ENCODE measurements at places on chromosomes 2 and 18.

- DNase-seq = no peak
These were observed 8.4 kb upstream of the CPS1 start for GRCh38 chr2:210548031-210548430.

DNA sequence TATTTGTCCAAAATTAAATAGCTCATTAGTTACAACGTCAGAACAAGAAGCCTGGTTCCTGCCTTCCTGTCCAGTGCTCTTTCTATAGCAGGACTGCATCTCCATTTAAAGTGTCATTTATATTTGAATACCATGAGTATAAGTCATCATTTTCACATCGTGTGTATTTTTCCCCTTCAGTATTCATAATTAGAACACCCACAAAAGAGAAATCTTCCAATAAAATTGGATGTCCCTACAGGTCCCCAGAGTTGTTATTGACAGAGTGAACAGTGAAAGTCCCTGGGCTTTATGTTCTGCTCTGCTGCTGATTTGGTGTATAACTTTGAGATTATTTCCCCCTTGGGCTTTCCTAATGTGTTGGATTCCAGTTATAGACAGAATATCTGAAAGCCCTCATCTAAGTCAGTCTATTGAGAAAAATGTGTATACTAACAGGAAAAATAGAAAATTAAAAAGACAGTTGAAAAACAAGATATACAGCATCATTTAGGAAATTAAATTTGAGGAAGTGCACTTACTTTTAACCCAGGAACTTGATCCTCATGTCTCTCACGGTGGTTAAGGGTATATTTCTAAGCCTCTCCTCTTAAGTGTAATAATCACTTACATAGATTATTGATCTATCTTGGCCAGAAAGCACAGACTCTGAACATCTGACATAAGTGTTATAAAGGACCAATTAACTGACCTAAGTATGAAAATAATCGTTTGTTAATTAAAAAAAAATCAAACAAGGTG lies 15.2 kb upstream of the REV1 start:
- no peak for DNase-seq

GRCh38 chr18:78247615-78248289 lies 731.9 kb upstream of the SALL3 start:
- DNase-seq = no peak

DNA sequence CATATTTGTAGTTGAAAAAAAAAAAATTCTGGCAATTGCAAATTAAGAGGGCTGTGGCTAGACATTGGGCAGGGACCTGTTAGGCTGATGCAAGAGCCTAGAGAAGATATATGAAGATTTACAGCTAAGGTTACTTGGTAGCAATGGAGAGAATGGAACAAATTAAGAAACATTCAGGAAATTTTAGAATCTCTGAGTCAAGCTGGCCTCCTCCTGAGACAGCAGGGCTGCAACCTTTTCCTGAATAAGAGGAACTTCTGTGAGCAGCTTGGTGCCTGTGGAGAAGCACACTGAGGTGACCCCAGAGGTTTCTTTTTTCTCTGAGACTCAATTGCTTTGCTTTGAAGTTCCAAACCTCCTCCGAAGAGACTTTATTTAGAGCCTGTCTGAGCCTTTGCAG lies 118.6 kb upstream of the LRATD1 start:
- no peak for DNase-seq

GRCh38 chr2:154207288-154208047 lies 335.7 kb downstream of the GALNT13 start:
- DNase-seq = no peak

DNA sequence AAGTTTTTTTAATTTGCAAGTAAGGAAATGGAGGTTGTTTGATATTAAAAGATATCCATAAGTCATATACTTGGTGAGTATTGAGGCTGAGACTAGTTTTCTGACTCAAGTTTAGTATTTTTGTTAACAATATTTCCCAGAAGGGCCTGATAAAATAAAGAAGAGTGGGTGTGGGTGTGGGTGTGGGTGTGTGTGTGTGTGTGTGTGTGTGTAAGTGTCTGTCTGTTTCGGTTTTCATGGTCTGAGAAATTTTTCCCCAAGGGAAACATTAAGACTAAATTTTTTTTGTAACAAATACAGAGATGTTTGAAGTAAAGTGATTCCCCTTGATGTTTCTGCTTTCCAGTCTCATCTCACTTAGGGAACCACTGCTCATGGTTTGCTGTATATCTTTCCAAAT lies 36.5 kb downstream of the PPM1B start:
- no peak for DNase-seq

DNA sequence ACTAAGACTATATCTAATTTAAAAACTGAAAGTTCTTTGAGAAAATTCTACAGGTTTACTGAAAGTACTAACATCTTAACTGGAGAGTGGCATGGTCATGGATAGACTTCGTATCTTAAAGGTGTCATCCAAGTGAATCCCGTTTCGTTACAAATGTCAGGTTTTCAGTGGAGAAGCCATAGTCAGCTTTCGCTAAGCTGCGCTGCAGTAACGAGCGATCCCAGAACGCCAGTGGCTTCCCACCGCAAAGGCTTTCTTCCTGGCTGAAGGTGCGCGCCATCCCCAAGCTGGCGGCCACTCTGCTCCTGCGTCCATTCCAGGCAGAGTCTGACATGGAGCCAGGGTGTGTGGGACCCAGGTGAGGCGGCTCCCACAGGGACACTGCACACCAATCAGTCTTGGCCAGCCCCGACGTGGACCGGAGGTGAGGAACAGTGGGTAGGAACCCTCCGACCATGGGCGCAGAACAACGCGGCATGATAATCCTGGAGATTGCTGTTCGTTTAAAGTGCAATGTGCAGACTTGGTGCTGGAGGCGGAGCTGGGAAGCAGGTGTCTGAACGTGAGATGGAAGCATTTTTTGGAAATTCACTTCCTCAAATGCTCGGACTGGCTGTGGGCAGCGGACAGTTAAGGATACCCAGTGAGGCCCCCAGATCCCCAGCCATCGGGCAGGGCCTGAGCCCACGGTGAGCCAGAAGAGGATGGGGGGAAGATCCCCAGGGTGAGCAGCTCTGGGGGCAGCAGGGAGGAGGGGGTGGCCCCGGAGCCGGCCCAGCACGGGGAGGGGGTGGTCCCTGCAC lies 27.8 kb upstream of the KCNG2 start:
- no peak for DNase-seq

DNA sequence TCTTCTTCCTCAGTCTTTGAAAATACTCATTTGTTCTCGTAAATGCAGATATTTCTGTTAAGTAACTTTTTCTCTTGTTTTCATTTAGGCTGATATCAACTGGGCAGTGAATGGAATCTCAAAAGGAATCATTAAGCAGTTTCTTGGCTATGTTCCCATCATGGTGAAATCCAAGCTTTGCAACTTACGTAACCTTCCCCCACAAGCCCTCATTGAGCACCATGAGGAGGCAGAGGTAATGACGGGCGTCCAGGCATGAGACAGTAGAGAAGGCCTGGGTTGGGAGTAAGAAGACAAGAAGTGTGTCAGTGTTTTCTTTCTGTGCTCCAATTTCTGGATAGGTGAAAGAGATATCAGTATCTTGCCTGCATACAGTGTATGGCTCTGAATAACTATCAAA lies 5.1 kb downstream of the POLR1B start:
- peak; percentile 23 for DNase-seq

DNA sequence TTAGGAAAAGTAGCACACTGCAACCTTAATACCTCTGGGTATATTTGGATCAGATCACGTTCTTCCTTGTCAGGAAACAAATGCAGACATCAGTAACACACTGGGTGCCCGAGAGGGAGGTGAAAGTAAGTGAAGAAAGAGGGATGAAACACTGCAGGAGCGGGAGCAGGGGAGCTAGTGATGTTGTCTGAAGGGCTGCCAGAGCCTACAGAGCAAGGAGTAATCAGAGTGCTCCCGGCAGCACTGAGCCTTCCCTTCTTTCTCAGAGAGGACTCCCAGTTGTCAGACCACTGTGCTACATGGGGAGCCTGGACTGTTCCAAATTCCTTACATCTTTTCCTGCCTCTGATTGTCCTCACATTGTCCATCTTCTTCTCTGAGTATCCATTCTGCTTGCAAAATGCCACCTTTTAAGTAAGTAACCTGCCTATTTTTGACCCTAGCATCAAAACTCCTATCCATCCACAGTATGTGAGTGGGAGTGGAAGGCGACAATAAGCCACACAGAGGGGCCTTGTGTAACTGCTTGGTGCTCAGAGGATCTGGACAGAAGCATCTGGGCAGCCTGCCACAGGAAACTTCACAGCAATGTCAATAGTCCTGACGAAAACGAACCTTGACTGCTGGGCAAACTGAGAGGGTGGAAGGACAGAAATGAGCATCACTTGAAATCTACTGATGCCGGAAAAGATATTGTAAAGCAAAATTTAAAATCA lies 10.8 kb upstream of the NAB1 start:
- DNase-seq = no peak

GRCh38 chr2:64652231-64653108 lies 1.2 kb downstream of the SERTAD2 start:
- DNase-seq = peak; percentile 63

GRCh38 chr2:29245742-29246382 lies 130.6 kb downstream of the CLIP4 start:
- peak; percentile 54 for DNase-seq

DNA sequence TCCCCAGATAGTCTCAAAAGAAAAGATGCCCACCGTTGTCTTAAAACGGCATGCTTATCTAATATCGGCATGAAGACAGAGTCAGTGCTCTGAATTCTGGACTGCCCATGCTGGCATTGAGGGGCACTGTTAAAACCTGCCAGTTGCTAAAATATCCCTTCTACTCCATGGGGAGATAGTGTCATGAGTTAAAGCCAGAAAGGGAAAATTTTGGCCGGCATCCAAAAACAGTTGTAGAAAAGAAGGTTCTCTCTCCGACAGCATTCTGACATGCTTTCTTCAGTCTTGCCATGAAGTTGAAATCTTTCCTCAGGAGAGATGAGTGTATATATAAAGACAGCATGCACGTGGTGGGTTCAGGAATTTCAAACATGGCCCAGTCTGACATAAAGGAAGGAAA lies 401.3 kb upstream of the PIK3C3 start:
- DNase-seq = no peak

- DNase-seq = no peak
These were observed 128.5 kb downstream of the QPCT start for GRCh38 chr2:37472959-37473358.

DNA sequence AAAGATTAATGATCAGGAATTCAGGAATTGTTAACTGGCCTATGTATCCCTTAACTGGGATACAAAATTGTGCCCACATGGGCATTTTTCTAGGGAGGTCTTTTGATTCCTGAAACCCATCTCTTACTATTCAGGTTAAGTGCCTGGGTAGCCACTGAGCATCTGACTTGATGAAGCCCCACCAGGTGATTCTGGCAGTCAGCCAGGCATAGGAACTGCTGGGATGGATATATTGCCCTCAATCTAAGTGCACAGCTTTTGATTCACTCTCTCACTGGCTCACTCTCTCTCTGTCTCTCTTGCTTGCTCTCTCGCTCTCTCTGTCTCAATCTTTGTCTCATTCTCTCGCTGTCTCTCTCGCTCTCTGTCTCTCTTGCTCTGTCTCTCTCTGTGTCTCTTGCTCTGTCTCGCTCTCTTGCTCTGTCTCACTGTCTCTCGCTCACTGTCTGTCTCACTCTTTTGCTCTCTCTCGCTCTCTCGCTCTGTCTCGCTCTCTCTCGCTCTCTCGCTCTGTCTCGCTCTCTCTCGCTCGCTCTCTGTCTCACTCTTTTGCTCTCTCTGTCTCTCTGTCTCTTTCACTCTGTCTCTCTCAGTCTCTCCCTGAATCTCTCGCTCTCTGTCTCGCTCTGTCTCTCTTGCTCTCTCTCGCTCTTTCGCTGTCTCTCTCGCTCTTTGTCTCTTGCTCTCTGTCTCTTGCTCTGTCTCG lies 22.3 kb downstream of the INPP1 start:
- DNase-seq = no peak

- DNase-seq = no peak
These were observed 55.0 kb downstream of the KIF1A start for GRCh38 chr2:240765007-240765406.

DNA sequence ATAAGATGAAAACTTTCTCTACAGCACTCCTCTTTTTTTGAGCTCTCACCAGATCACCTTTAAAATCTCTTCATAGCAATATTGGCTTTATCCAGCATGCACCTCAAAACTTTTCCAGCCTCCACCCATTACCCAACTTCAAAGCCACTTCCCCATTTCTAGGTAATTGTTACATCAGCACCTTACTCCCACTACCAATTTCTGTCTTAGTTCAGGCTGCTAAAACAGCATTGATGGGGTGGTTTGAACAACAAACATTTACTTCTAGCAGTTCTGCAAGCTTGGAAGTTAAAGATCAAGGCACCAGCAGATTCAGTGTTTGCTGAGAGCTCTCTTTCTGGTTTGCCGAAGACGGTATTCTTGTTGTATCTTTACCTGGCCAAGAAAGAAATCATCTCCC lies 114.0 kb upstream of the SLC39A10 start:
- DNase-seq = no peak

GRCh38 chr2:1222056-1222455 lies 191.2 kb upstream of the TPO start:
- no peak for DNase-seq
